Mesenteric fat pad (tissue), 1 donor: ENCODE measurements at places on chromosomes 1 and 21.

DNA sequence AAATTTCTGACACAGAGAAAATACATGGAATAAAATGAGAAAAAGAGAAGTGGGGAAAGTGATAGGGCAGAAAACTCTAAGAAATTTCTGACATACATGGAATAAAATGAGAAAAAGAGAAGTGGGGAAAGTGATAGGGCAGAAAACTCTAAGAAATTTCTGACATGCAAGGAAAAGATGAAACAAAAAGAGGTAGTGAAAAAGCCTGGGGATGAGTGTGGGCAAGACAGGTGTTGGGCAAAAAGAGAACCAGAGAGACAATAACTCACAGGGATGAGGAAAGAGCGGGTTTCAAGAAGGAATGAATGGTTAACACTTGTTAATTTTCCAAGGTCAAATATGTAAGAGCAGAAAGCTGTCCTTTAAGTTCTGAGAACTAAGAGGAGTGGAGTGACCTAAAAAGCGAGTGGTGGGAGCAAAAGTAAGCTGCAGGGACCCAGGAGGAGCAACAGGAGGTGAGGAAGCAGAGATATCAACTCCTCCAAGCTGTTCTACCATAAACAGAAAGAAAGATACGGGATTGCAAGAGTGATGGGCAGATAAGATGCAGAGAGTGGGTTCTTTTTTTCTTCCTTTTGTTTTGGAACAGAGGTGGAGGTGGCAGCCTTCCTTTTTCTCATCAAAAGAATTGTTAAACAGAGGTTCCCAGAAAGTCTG is 29.9 kb upstream of the EXO1 start:
- no peak for DNase-seq

DNA sequence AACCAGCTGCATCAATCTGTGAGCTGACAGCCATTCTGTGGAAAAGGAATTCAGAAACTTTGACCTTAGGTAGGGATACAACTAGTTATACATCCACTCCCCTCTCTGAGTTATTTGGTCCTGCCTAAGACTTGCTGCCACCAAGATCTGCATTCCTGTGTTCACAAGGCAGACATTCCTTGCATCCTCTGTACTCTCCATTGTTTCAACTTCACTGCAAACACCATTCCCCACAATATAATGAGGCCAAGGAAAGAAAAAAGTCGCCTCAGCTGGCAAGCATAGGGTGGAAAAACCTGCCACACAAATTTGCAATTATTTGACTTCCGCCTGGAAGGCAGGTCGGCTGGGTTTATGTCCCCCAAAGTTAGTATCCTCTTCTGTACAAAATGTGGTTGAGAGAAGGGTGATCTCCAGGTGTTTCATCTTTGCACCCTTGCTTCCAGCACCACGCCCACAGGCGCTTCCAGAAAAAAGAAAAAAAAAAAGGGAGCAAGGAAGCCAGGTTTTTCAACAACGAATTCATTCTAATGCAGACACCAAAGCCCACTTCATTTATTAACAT is 676 bp upstream of the CTTNBP2NL start:
- DNase-seq = no peak

- no peak for DNase-seq
Measured at GRCh38 chr1:148373192-148373925, 109.7 kb downstream of the PPIAL4G start.

DNA sequence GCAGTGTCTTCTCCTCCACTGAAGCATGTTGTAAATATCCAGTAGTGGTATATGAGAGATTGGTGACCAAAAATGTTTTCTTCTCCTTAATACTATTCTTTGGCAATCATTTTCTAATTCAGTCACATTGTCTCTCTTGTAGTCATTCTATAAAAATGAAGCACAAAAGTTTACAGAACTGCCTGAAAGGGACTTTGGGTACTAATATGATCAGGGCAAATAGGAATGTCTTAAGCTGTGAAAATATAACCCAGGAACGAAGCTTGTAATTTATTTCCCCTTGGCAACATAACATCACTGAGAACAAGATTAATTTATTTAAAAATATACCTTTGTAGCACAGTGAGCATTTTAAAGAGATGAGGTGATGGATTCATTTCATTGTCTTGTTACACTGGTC is 4.9 kb downstream of the B3GALT2 start:
- DNase-seq = no peak

GRCh38 chr21:25556091-25556490 is 51.2 kb downstream of the MRPL39 start:
- no peak for DNase-seq

DNA sequence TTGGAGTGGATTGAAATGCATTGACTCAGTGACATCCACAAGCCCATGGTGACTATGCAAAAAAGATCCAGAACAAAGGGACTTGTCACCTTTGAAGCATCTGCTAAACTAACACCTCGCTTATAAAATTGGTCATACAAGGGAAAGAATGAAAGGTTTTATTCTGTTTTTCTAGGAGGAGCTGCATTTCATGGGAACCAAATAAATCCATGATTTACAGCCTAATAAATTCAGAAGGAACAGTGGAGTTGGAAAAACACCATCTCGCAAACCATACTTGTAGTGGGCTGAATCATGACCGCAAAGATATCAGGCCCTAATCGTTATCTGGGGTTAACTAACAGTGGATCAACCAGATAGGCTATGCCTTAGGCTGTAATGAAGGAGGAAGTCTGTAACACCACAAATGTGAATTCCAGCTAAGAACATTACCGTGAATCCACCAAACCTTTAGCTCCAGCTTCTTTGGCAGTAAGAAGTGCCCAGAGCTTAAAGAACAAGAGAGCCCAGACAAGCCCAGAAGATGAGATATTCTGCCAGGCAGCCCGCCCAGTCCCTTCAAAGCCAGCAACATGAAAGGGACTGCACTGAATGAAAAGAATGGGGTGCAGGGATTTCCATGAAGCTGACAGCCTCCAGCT is 27.4 kb downstream of the RSPH1 start:
- no peak for DNase-seq

GRCh38 chr1:66563094-66563800 is 29.3 kb downstream of the SGIP1 start:
- no peak for DNase-seq

DNA sequence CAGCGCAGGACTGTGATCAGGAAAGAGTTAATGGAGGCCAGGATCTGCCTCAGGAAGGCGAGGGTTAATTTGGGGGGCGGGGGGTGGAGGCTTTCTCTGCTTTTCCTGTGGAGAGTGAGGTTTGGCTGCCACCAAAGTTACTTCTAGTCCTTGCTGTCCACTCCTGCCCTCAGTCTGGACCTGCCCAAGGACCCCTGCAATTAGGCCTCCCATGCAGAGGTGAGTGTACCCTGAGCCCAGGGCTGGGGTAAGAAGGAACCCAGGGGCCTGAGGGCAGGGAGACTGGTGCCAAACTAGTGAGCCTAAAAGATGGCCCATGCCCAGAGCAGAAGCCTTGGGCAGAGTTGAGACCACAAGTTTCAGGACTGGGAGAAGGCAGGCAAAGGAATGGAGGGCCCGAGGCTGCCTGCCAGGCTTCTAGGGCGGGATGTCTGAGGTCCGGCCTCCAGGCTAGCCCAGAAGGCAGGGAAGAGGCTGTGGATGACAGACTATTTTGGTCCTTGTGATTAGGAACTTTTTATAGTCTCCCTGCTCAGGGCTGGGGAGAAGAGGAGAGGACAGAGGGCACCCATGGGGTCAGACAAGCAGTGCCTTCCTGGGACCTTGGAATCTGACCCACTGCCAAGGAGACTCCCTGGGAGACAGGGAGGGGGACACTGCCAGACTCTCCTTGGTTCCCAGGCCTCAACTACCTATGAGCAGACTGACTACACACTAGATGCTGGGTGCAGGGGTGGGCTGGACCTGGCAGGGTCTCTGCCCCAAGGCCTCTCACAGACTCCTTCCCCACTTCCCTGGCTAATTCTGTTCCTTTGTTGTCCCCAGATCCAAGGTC is at the start of gene FAM110D:
Gene FAM110D, plus strand, starts transcription at position 172 of the 835 bp plus-strand sequence. CDS start 2,213 bp downstream, outside the sequence.
- DNase-seq = peak; percentile 49

- no peak for DNase-seq
Measured at GRCh38 chr1:58597996-58598395, 20.9 kb upstream of the TACSTD2 start.

GRCh38 chr21:35335951-35336446 is 286.9 kb upstream of the RUNX1 start:
- no peak for DNase-seq

- no peak for DNase-seq
Measured at GRCh38 chr1:228961511-228961910, 226.2 kb downstream of the RHOU start.

DNA sequence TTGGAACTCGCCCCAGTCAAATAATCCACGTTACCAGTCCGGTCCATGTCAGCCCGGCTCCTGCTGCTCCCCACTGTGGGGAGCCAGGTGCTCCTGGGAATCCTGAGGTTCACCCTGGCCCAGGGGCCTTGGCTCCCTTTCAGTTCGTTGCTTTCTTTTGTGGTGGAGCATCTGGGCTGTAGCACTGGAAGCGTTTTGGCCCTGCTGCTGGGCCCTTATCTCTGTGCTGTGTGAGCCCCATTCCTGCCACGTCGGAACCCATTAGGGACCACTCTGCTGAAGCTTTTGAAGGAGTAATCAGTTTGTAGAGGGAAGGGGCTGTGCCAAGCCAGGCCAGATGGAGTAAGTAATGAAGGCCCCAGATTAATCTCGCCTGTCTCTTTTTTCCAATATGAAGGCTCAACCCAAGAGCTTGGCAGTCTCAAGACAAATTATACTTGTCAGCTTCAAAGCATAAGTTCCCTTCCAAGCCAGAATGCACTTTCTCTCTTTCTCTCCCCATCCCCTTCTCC is 82.3 kb downstream of the PGM1 start:
- DNase-seq = no peak

- no peak for DNase-seq
Measured at GRCh38 chr1:5637171-5637570, 355.1 kb downstream of the NPHP4 start.

DNA sequence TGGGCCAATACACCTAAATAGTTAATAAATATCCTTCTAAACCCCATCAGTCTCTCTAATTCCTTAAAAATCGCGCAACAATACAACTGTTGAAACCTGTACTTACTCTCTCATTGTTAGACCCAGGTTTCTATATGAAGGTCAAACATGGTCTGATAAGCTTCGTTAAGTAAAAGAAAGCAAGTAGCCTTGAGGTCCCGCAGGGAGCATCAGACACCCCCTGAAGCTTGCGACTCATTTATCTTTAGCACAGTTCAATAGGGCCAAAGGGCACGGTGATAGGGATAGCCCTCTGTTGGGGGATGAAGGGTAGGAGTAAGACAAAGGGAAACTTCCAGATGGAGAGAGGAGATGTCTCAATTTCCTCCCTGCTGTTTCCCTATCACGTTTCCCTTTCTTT is 27.3 kb upstream of the THEM4 start:
- no peak for DNase-seq

DNA sequence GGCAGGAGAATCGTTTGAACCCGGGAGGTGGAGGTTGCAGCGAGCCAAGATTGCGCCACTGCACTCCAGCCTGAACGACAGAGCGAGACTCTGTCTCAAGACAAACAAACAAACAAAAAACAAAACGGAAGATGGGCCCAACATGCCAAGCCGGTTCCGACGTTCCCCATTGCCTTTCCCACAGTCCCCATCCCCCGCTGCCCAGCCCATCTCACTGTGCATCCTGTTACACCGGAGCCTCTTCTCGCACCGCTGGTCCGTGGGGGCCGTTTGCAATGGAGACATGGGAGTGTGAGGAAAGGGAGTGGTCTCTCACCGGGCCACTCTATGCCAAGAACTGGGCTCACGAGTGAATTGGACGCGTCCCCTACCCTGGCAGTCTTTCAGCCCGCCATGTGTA is 1.3 kb upstream of the CFAP74 start:
- DNase-seq = no peak

DNA sequence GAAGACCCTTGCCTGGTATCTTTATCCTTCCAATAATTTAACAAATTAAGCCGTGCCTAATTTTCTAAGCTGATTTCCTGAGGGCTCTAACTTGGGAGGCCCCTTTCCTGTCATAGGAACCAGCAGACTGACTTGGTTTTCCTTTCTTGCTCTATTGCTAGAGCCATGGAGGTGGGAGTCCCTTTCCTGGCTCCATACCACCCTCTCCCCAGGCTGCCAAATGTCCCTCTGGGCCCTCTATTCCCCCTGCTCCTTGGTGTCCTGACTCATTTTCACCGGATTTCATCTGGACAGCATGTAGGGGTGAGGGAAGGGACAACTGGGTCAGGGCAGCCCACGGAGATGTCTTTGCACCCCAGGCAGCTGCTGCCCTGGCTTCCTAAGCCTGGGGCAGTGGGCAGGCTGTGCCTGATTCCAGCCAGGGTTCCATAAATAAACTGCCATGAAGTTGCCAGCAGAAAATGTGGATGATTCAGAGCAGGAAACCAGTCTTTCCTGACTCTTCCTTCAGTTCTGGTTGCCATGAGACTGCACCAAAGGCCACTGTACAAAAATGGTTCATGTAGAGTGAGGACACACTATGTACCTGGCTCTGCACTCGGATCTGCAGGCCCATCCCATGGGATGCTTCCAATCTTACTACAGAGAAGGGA is 38.0 kb upstream of the SERBP1 start:
- DNase-seq = no peak

DNA sequence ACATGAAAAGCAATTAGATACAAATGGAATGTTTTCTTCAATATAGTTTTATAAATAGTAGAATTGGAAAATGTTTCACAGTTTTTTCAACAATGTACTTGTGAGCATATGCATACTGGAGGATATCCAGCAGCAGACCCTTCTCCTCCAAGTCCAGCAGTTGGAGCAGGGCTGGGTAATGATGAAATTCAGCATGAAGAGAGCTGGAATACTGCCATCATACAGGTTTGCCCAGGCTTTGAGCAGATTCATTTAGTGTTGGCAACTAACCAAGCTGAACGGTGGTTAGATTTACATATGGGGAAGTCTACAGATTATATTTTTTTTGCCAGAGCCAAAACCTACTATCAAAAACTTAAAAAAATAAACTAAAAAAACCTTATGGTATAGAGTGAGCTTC is 38.3 kb downstream of the WDR3 start:
- DNase-seq = no peak

DNA sequence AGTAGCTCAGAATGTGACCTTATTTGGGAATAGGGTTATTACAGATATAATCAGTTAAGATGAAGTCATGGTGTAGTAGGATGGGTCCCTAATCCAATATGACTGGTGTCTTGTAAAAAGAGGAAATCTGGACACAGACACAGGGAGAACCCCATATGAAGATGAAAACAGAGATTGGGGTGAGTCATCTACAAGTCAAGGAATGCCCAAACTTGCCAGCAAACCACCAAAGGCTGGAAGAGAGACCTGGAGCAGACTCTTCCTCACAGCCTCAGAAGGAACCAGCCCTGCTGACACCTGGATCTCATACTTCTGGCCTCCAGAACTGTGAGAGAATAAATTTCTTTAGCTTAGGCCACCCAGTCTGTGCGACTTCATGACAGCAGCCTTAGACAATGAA is 29.9 kb downstream of the KRTAP19-8 start:
- no peak for DNase-seq
